ENCODE measurements at places on chromosomes 1 and 21.

GRCh38 chr1:160646180-160646579, 664 bp downstream of the SLAMF1 start:
- no peak for DNase-seq

GRCh38 chr1:53450225-53450624, 9.0 kb upstream of the DMRTB1 start:
- no peak for DNase-seq

DNA sequence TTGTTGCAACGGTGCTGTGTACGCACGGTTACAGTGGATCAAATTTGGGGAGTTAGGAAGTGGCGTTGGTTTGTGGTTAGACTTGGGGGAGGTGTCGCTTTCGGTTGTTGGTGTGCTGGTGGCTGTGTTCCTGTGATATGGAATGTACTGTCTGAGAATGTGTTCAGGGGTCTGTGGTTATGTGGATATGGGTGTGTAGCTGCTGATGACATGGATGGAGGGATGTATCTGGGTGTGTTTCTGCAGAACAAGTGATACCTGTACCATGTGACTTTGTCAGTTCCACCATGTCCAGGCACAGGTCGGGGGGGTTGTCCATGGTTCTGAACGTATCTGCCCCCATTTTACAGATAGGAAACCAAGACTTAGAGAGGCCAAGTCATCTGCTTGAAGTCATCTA, 22.7 kb downstream of the PAX7 start:
- DNase-seq = no peak

DNA sequence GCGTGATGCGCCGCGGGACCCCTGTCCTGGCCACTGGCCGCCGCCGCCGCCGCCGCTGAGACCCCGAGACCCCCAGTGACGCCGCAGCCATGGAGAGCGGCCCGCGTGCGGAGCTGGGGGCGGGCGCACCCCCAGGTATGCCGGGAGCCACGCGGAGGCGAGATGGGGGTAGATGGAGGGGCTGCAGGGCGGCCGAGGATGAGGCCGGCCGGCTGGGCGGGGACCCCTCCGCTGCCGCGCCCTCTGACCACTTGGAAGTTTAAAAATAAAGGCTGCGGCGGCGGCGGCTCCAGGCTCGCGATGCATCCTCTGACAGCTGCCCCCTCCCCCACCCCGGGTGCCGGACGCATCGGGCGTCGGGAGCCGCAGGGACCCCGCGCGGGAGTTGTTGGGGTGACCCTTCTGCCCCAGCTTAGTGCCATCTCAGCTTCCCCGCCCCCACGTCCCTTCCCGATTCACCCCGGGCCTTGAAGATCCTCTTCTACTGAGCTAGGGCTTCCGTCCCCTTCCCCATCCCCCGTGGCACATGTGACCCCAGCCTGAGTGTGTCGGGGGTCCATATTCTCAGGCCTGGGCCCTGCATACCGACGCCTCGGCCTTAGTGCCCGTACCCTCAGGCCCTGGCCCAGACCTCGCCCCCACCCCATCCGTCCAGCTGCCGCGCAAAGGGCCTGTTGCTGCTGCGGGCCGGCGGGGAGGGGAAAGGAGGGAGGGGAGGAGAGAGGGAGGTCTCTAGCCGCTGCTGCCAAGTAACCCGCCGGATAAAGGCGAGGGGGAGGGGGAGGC, 562 bp downstream of the MAP7D1 start:
- DNase-seq = peak; percentile 70

GRCh38 chr1:184052194-184052559, 647 bp downstream of the TSEN15 start:
- DNase-seq = no peak

DNA sequence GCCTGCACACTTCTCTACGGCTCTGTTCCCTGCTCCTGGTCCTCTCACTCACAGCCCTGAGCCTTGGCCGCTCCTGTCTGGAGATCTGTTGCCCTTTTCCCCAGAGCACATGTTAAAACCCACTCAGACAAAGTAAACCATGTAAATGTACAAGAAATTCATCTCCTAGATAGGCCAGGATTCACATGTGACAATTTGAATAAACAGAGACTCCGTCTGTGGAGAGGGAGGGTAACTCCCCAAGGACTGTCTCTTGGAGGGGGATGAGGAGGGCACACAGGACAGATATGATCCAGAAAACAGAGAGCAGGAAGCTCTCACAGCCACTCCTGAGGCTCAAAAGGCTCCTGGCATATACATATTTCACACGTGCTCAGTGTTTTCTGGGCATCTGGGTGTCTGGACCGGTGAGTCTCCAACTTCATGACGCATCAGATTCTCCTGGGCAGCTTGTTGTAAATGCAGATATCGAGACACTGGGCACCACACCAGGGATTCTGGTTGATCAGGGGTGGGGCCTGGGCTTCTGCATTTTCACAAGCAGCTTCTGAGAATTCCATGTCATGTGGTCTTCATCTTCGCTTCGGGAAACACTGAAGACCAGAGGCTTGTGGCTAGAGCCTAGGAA, 6.4 kb upstream of the KAZN start:
- no peak for DNase-seq

- DNase-seq = no peak
These were observed 1.5 kb upstream of the FCMR start for GRCh38 chr1:206923009-206923960.

GRCh38 chr1:33332881-33333280, 12.0 kb upstream of the A3GALT2 start:
- DNase-seq = no peak

DNA sequence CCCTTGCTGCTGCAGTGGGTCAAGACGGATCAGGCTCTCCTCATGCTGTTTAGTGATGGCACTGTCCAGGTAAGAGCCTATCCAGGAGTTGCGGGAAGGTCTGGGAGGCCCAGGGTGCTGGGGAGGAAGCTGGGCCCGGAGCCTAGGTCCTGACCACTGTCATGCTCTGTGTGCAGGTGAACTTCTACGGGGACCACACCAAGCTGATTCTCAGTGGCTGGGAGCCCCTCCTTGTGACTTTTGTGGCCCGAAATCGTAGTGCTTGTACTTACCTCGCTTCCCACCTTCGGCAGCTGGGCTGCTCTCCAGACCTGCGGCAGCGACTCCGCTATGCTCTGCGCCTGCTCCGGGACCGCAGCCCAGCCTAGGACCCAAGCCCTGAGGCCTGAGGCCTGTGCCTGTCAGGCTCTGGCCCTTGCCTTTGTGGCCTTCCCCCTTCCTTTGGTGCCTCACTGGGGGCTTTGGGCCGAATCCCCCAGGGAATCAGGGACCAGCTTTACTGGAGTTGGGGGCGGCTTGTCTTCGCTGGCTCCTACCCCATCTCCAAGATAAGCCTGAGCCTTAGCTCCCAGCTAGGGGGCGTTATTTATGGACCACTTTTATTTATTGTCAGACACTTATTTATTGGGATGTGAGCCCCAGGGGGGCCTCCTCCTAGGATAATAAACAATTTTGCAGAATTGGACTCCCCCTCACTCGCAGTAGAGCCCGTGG, 1.7 kb downstream of the DYNLT4 start:
- no peak for DNase-seq

- no peak for DNase-seq
These were observed 67.4 kb upstream of the DMRTA2 start for GRCh38 chr1:50490640-50491039.

DNA sequence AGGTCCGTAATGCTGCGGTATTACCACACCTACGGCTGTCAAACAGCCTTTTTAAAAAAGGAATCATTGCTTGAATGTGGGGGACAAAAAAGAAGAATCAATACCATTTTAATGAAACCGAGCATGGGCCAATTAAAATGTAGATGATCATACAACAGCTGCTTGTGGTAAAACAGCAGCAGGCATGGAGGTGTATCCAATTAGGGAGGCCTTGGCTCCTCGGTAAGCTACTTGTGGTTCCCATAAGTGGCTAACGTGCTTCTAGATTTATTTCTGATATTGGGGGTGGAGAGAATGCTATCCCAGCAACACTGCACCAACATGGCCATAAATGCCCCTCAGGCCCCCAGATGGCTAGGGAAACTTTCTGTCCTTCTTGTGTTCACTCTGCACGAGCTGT, 1.8 kb downstream of the PTPN14 start:
- DNase-seq = no peak

DNA sequence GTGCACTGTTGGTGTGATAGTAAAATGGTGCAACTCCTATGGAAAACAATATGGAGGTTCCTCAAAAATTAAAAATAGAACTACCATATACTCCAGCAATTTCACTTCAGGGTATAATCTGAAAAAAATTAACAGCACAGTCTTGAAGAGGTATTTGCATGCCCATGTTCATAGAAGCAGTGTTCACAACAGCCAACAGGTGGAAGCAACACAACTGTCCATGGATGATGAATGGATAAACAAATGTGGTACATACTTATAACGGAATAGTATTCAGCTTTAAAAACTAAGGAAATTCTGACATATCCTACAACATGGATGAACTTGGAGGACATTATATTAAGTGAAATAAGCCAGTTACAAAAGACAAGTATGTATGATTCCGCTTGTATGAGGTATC, 8.2 kb downstream of the TTLL7 start:
- no peak for DNase-seq

DNA sequence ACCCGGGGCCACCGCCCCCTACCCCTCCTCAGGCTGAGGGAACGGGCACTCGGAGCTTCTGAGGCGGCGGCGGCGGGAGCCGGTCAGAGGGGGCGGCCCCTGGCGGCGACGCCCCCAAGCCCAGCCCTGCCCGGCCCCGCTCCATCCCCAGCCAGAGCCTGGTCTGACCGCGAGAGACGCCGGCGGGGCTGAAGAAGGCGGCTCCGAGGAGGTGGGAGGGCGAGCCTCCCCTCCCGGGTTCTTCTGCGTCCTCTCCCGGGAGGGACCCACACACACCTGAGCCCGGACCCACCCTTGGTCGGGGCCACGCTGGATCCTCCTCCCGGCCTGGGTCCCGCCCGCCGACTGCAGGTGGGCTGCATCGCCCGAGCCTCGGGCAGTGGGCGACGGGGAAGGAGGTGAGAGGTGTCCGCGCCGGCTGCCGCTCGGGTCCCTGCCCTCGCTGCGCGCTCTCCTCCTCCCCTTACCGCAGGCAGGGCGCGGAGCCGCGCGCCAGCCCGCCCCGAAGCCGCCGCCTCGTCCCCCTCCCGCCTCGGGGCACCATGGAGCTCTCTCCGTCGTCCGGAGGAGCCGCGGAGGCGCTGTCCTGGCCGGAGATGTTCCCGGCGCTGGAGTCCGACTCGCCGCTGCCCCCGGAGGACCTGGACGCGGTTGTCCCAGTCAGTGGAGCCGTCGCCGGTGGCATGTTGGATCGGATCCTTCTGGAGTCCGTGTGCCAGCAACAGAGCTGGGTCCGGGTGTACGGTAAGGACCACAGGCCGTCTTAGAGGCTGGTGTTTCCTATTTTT, at the start of gene RASAL2:
RASAL2 (plus strand) TSS at position 154 of the 788 bp plus-strand sequence; CDS start at position 543, 389 bp downstream.
- DNase-seq = peak; percentile 84

- DNase-seq = peak; percentile 28
These were observed 85.7 kb downstream of the TGFB2 start for GRCh38 chr1:218430822-218431221.

GRCh38 chr21:37686991-37687810, 229.1 kb downstream of the KCNJ6 start:
- no peak for DNase-seq

DNA sequence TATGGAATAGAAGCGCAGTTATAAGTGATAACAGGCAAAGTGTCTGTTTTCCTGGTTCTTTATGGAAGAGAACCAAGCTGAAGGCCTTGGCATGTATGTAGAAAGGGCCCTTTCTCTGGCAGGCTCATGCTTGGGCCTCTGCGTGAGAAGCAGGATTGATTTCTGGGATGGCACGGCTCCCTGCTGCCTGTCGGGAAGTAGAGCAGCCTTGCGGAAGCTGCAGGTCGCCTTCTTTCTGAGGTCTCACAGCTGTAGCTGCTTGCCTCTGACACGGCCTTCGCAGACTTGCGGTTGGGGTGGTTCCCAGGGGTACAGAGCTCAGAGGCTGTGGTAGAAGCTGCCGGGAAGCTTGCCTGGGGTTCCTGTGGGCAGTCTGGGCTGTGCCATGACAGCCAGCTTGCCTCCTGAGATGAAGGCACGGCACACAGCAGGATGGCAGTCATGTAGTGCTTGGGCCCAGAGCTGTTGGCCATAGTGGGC, 39.4 kb downstream of the TRAPPC10 start:
- DNase-seq = peak; percentile 61

DNA sequence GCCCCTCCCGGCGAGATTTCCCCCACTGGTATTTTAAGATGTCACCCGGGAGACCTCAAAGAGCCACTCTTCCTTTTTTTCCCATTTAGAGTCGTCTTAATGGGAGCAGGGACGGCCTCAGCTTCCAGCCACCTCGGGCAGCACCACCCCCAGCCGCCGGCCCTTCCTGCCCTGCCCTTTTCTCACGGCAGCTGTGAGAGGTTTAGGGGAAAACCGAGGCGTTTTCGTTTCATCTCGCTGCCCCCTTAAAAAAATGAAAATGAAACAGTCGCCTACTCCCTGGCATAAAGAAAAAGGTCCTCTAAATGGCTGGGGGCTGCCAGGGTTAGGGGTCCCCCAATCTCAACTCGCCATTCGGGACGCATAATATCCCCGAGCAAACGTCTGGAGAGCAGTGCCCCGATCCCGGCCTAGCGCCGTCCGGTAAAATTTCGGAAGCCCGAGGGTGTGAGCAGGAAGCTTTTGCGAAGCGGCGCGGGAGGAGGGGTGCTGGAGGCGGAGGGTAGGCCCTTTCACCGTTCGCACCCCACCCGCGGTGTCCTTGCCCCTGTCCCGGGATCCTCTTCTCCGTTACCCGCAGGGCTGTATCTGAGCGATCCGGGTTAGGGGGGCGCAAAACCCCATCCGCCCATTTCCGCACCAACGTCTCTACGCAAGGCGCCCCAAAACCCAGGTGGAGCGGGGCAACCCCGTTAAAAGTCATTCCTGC, 1.2 kb downstream of the RUNX3 start:
- DNase-seq = no peak

DNA sequence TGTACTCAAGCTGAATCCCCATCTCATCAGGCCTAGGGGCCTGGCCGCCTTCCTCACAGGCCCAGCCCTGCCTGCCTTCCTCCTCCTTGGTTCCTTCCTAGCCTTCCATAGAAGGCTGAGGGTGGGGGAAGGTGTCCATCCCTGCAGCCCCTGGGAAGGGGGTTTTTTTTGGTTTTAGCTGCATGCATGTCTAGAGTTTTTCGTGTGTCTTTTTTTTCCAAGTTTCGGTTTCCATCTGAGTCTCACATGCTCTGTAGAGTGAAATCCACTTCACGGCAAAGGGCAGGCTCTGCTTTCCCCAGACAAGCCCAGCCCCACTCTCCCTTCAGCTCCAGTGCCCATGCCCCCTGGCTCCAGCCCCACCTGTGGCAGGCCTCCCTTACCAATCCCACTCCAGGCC, 32.1 kb downstream of the GRHL3 start:
- no peak for DNase-seq

DNA sequence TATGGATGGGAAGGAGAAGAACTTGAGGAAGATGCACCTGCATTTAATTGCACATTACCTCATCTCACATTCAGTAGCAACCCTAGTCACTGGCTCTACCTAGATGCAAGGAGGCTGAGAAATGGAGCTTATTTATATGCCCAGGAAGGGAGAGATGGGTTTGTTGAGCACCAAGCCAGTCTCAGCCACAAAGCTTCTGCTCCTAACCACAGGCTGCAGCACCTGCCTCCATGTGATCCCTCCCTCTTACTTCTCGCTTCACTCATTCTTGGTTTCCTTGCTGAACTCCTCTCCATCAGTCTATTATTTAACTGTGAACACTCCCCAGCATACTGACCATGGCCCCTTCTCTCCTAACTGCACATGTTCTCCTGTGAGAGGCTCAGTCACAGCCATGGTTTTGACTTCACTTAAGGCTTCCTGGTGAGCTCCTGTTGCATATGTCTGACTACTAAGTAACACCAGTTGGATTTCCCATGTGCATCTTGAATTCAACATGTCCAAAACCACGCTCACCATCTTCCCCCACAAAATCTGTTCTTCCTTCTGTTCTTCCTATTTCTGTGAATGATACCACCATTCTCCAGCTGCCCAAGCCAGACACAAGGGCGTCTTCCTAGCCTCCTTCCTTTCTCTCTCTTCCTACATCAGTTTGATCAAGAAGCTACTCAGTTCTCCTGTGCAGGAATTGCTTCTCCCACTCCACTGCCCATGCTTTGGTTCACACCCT, 139.8 kb downstream of the AK5 start:
- DNase-seq = no peak
